ENCODE measurements at places on chromosomes 5 and 9. TPM values are rescaled to one million over a fixed set of nuclear protein-coding genes. Genes with fewer than 3 reads are reported as not detected.

CCDC180 gene
- total RNA-seq: 7.5 TPM

FRMPD1 gene
- total RNA-seq: not detected

CARTPT gene
- not detected for total RNA-seq

GABRP gene
- total RNA-seq: 0.42 TPM

POU5F2 gene
- 4.9 TPM for total RNA-seq

FOXI1 gene
- total RNA-seq: not detected

C5orf52 gene
- total RNA-seq: not detected

IFNA13 gene
- total RNA-seq: not detected

DROSHA gene
- total RNA-seq: 77.7 TPM

C9orf72 gene
- total RNA-seq: 14.8 TPM

TERT gene
- total RNA-seq: not detected

ZNF483 gene
- total RNA-seq: 19.1 TPM

DNA sequence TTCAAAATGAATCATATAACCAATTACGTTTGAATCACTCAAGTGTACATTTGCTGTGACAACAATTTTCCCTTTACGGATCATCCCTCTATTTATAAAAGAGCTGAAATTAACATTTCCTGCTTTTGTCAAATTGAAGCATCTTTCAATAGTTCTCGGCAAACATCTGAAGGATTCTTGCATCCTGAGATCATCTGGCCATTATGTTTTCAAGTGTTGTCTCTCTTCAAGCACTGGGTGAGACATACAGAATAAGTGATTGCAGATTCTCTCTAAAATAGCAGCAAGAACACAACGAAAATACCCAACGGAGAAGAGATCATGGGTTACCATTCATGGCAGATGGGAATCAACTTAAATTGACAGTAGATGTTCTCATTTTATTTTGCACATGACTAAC lies 283.4 kb upstream of the GRAMD2B start:
- no peak for DNase-seq

DNA sequence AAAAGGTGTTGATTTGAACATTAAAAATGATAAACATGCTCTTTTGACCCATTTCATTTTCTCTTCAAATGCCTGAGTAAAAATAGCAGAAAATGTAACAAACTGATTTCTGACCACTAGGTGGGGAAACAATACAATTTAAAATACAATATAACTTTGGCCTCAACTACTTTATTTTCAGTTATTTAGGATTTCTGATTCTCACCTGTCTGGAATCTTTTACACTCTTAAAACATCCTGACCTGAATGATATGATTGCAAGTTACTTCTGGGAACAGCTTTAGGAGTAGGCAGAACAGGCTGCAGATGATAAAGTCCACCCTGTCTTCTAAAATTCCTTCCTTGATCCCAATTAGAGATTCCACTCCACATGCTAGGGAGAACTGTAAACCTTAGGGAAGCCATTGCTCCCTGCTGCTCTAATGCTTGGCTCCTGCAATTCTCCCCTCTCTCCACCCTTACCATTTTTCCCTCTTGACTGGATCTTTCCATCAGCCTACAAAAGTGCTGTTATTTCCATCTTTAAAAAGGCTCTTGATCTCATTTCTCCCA lies 70.3 kb downstream of the FYB1 start:
- DNase-seq: no peak

DNA sequence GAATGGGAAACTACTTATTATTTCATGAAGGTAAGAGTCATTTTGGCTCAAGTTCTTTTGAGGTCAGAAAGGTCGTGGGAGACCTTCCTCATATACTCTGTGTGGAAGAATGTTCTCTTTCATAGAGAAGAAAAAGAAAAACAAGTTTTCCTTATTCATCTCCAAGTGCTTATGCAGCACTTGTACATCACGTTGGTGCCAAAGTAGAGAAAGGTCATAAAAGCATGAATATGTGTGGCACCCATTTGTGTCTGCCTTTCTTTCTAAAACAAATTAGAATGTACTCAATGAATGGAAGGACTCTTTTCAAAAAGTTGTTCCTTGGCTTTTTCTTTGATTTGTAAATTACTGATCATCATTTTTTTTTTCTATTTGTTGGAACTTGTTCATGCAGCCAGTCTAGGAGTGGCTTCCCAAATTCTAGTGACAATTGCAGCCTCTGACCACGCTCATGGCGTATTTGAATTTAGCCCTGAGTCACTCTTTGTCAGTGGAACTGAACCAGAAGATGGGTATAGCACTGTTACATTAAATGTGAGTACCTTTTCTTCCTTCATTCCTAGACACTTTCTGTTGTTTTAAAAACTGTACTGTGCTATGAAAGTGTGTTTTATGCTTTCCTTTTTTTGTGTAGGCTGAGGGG lies 122.4 kb downstream of the ADGRV1 start:
- DNase-seq: no peak

- peak; percentile 95 for DNase-seq
Observed at GRCh38 chr9:124861342-124862229, at the start of the genes ARPC5L and RPL35. TSS of gene ARPC5L (plus strand) at chr9:124862130. CDS start at chr9:124869291, 7,161 bp downstream. TSS of gene RPL35 (minus strand) at chr9:124861957. CDS start at chr9:124861912, 45 bp downstream.

DNA sequence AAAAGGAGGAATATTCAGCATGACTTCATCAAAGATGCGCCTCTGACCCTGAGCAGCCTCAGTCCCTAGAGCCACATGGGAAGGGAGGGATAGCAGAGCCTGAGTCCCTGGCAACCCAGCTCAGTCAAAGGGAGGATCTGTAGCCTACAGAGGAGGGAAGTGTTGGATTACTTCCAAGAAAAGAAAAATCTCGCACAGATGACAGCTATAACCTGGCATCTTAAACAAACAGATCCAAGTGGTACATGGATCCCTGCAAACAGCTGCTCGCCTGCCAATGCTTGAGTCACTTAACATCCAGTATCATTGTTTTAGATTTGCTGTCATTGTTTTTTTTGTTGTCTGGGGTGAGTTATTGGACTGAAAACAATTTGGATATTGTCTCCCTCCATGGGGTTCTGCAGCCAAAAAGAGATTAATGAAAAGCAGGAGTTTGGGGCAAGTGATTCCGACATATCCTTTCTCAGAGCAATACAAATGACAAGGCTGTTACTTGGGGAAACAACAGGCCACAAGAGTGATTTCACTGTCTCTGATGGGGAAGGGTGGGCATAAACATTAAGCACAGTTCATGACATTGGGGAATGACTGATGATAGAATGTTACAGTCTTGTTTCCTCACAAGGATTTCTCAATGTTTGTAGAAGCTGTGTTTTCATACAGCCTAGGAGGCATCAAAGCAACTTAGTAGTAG lies 153.5 kb upstream of the KIF2A start:
- DNase-seq: no peak

- no peak for DNase-seq
Observed at GRCh38 chr9:4070266-4070665, 229.6 kb downstream of the GLIS3 start.

- DNase-seq: no peak
Observed at GRCh38 chr9:99239341-99240060, 17.4 kb downstream of the SEC61B start.

DNA sequence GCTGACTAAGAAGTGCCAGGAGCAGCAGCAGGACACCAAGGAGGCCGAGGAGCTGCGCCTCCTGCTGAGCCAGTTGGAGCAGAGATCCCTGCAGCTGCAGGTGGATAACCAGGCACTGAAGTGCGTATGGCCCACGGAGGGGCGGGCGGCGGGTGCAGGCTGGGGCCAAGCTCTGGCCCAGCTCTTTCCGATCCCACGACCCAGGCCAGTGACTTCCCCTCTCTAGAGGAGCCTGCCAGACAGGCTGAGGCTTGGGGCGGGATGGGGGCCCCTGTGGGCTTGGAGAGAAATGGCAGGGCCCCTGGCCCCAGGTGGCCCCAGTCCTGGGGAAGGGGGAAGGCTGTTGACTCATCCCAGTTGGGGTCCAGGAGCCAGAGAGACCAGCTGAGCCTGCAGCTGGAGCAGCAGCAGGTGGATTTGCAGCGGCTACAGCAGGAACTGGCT lies 3.6 kb downstream of the PTRH1 start:
- DNase-seq: no peak

DNA sequence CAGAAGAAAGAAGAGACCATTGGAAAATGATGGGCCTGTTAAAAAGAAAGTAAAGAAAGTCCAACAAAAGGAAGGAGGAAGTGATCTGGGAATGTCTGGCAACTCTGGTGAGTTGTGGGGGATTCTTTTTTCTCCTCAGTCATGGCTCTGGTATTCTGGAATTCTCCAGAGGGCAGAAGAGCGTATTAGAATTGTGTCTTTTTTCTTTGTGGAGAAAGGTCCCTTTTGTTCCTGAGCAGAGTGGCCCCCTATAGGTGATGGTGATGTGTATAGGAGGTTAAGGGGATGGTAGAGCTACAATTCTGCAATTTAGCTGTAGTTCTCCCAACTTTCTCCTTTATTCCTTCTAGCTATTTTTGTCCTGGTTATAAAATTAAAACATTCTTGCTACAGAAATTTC lies 1.6 kb upstream of the DHFR start:
- no peak for DNase-seq

DNA sequence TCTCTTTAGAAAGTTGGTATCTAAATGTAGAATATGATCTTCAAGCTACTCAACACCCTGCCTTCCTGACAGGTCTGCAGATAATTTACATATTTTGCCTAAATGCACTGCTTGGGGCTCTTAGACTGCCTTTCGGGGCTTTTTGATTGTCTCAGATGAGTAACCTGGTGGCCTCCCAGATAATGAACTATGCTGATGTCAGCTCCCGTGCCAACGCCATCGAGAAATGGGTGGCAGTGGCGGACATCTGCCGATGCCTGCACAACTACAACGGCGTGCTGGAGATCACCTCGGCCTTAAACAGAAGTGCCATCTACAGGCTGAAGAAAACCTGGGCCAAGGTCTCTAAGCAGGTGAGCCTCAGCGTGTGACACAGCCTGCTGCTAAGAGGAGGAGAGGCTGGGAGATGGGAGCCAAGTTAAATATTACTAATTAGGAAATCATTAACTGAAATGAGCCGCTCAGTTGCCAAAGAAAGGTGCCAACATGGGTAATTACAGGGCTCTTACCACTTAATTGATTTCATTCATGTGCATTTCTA lies 20.8 kb upstream of the CKMT2 start:
- DNase-seq: no peak

DNA sequence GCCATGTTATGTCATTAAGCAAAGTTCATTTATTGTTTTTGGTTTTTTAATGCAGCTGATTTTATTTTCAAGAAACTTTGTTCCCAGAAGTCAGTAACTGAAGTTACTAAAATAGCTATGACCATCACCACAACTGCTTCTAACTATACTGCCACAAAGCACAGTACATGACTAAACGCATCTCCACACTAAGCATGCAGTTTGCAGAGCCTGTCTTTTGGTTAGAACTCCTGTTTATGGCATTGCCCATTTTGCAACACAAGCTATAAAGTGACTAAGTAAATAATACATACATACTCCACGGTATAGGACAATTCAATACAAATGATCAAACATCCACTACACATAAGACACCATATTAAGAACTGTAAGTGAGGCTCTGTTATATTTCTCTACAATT lies 109.7 kb downstream of the MLLT3 start:
- DNase-seq: no peak

- no peak for DNase-seq
Observed at GRCh38 chr5:54294097-54294667, 16.2 kb downstream of the ARL15 start.

DNA sequence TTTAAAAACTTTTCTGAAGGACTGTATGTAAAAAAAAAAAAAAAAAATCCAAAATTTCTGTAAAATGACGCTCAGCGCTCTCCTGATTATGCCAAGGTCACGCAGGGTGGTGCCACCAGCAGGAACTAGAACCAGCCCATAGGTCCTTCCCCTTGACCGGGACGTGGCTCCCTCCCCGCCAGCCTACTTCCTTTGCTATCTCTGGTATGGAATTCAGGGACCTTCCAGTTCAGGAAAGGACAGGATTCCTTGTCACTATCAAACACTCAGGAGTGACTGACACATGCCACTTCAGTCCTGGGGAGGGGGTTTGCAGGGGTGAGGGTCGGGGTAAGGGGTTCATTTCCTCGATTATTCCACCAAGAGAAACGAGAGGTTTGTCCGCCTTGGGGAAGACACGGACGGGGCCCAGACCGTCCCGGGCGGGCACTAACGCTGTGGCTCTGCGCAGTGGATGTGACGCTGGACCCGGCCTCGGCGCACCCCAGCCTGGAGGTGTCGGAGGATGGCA lies 18.8 kb downstream of the BTNL9 start:
- peak; percentile 40 for DNase-seq

DNA sequence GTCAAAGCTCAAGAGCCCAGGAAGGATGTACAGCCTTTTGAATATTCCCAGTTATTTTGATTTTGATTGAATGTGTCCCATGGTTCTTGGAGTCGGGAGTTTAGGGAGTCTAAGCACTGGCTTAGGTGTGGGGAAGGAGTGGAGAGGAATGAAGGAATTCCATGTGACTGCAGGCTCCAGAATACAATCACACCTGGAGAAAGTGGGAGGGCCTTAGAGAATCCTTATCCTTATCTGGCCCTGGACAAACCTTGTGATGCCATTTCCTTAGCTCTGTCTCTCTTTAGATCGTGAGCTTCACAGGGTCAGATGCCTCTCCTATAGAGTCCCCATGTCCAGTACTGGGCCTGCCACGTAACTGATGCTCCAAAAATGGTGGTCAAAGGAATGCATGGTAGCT lies 4.2 kb upstream of the EEIG1 start:
- no peak for DNase-seq

- no peak for DNase-seq
Observed at GRCh38 chr9:123296174-123296573, 27.8 kb upstream of the STRBP start.

- DNase-seq: no peak
Observed at GRCh38 chr5:1658665-1659064, 134.9 kb upstream of the LPCAT1 start.

DNA sequence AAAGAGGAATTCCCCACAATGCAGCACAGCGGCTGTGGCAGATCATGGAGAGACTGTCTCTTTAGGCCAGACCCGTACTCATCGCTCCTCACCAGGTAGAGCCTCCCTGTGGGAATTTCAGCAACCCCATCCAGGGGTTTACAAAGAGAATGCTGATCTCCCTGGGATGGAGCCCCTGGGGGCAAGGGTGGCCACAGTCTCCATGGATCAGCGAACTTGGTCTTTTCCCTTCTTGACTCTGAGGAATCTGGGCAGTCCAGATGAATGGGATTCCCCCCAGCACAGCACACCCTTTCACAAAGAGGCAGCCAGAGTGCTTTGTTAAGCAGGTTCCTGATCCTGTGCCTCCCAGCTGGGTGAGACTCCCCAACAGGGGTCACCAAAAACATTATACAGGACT lies 108.7 kb upstream of the RGMB start:
- DNase-seq: no peak

DNA sequence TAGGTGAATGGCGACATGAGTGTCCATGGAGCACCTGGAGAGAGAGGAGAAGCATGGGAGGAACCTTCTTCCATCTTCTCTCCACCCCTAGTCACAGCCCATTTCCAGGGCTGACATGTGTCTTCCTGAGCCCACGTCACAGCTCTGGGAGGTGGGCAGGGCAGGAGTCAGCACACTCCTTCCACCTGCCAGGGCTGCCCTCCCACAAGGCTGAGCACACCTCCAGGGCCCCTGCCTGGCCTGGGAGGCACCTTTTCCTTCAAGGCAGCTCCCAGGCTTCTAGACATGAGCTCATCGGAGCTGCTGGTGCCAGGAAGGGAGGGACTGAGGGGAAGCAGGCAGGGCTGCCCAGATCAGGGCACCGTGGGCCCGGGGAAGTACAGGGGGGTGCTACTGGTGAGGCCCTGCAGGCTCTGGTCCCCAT lies 13.6 kb upstream of the SYNPO start:
- DNase-seq: peak; percentile 65

- no peak for DNase-seq
Observed at GRCh38 chr9:121349009-121349408, 21.0 kb downstream of the STOM start.

- DNase-seq: no peak
Observed at GRCh38 chr9:108606401-108606800, 249.4 kb downstream of the ACTL7B start.

GRCh38 chr9:19408693-19409400 lies at the start of gene ACER2:
TSS of gene ACER2 (plus strand) at chr9:19409009. CDS start at chr9:19409085, 76 bp downstream.
- peak; percentile 97 for DNase-seq

Data from ureter (tissue), 1 donor.